Activated CD8-positive, alpha-beta memory T cell treated with anti-CD3 and anti-CD28 coated beads, Interleukin-2, amount 10 ng/mL, durations not matched to agents 7 days and 5 days (primary cell): ENCODE measurements at places on chromosomes 12 and 14. TPM values are rescaled to one million over a fixed set of nuclear protein-coding genes. Genes with fewer than 3 reads are reported as not detected.

PAX9 gene
- not detected for total RNA-seq

SERPINA3 gene
- total RNA-seq = not detected

KRT78 gene
- not detected for total RNA-seq

RNASE7 gene
- not detected for total RNA-seq

AVPR1A gene
- not detected for total RNA-seq

ACVR1B gene
- total RNA-seq = 4.3 TPM
